Activated CD8-positive, alpha-beta T cell treated with anti-CD3 and anti-CD28 coated beads, Interleukin-2, amount 10 ng/mL, durations not matched to agents 7 days and 5 days (primary cell): ENCODE measurements at places on chromosomes 6 and 20. TPM values are rescaled to one million over a fixed set of nuclear protein-coding genes. Genes with fewer than 3 reads are reported as not detected.

DNA sequence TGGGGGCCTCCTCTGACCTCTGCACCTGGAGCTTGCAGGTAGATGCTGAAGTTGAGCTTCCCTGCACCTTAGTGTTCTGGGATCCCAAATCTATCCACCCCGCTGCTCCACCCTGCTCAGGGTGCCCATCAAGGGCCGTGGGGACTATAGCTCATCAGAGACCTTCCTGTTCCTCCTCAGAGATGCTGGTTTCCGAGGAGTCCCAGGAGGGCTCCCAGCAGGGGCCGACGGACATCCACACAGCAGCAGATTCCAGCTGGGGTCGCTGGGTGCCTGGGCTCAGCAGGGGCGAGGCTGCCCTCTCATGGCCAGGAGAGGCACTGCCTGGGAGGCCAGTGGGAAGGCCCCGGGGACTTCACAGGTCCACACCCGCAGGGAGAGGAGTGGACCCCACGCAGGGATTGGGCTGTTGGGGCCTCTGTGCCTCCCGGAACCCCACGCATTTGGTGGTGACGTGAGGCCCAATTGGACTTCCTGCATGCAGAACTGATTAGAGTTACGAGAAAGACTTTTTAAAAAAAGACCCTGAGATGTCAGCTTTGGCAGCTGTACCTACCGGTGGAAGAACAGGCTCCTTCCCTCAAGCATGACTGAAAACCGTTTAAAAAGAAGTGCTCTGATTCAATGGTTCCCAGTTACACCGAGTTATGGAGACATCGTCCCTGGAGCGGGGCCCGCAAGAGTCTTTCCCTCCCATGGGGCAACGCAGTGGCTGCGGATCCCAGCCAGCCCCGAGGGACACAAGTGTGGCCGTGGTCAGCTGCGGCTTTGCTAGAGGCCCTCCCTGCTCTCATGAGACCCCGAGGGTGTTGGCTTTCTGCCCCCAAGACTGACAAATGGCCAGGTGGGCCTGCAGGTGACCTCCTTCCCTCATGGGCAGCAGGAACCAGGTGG, 25.3 kb upstream of the SLCO4A1 start:
- peaks cover 44% of the 10 kb centered on the region for H3K4me1 ChIP-seq
- peaks cover 15% of the 10 kb centered on the region for H3K27me3 ChIP-seq
- H3K36me3 ChIP-seq, result no peaks in the 10 kb centered on the region
- peak overlapping the region; percentile 63 for H3K4me3 ChIP-seq
- H3K27ac ChIP-seq, result peak overlapping the region; percentile 98

DNA sequence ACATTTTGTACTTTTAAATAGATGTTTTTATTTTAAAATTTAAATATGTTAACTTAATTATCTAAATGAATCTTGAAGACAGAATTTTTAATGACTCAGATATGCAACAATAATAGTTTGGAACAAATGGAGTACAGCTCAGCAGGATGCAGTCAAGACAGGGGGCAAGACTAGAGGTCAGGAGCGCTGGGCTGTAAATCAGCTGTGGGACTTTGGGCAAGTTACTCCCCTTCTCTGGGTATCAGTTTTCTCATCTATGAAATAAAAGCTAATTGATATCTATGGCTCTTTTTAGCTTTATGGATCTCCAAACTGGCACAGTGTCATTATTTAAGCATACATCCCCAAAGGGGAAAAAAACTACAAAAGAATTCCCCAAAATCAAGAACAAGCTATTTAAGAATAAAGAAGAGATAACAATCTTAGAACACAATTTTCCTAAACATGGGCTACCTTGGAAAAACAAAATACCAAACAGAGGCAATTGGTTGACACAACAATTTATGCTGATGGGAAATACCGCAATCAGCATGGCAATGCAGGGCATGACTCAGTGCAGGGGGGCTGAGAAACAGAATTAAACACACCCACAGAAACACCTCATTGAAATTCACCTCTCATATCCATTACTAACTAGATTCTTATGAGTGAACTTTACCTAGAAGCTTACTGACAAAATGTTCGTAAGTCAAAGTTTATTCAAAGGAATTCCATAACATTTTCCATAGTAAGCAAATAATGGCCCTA, 188.2 kb downstream of the SIM1 start:
- H3K27ac ChIP-seq, result no peak overlapping the region
- no peaks in the 10 kb centered on the region for H3K36me3 ChIP-seq
- H3K4me1 ChIP-seq, result no peaks in the 10 kb centered on the region
- no peak overlapping the region for H3K4me3 ChIP-seq

GRCh38 chr6:151095538-151096254, 144.1 kb upstream of the AKAP12 start:
- H3K36me3 ChIP-seq, result peaks cover 60% of the 10 kb centered on the region
- H3K4me1 ChIP-seq, result peaks cover 11% of the 10 kb centered on the region
- H3K27me3 ChIP-seq, result no peaks in the 10 kb centered on the region
- H3K4me3 ChIP-seq, result no peak overlapping the region
- no peak overlapping the region for H3K27ac ChIP-seq
- no peak for DNase-seq

GRCh38 chr6:5994234-5994998, 12.3 kb downstream of the NRN1 start:
- H3K27ac ChIP-seq, result peak overlapping the region; percentile 40
- H3K4me1 ChIP-seq, result peaks cover 69% of the 10 kb centered on the region
- H3K27me3 ChIP-seq, result peaks cover 77% of the 10 kb centered on the region
- H3K4me3 ChIP-seq, result peak overlapping the region; percentile 60

DNA sequence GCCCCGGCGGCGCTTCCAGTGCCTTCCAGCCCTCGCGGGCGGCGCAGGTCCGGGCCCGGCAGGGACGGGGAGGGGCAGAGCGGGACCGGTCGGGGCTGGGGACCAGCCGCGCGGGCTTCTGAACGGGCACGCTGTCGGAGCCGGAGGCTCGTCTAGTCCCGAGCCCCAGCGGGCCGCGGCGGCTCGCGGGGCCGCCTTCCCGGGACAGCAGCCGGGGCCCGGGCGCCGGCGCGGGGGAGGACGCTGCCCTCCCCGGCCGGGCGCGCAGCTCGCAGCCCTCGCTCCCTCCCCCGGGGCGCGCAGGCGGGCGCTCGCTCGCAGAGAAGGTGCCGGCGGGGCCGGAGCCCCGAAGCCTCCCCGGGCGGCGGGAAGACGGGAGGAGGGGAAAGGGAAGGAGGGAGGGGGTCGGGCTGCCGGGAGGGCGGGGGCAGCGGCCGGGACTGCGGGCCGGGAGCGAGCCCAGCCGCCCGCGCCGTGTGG, 696 bp upstream of the SIRPA start:
- no peak overlapping the region for H3K27ac ChIP-seq
- no peak for DNase-seq
- H3K27me3 ChIP-seq, result peaks cover 61% of the 10 kb centered on the region
- no peaks in the 10 kb centered on the region for H3K36me3 ChIP-seq
- H3K4me3 ChIP-seq, result no peak overlapping the region

- DNase-seq, result no peak
- peak overlapping the region; percentile 78 for H3K4me3 ChIP-seq
- no peaks in the 10 kb centered on the region for H3K36me3 ChIP-seq
- peaks cover 35% of the 10 kb centered on the region for H3K4me1 ChIP-seq
- H3K27ac ChIP-seq, result no peak overlapping the region
These were observed 682 bp upstream of the CHD6 start for GRCh38 chr20:41618807-41619311.

DNA sequence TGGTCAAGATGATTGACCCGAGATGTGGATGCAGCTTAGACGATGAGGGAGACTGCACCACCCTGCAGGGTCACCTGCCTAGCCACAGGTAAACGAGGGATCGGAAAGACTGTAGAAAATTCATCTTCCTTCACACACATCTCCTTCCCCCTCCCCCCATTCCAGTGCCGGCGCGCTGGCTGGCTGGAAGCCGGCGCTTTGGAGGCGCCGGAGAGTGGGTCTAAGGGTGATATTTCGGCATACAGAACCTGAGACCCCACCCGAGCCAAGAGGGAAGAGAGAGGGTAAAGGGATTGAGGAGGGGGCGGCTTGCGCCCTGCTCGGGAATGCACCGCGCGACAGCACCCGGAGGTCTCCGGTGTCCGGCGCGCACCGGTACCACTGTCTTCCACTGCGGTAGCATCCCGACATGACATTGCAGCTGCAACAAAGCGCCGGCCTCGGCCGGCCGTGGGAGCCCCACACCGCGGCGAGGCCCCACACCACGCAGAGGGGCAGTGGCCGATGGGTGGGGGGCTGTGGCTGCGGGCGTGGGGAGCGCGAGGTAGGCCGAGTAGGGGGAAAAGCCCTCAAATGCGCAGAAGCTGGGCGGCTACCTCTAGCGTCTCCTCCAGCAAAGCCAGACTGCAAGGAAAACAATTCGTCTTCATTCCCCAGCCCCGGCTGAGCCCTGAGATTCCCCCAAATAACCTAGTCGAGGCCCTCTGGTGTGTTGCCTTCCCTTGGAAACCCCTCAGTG, 984 bp downstream of the TNFRSF21 start:
- H3K4me1 ChIP-seq, result peaks cover 10% of the 10 kb centered on the region
- DNase-seq, result no peak
- H3K27ac ChIP-seq, result no peak overlapping the region
- H3K27me3 ChIP-seq, result peaks cover 33% of the 10 kb centered on the region

GRCh38 chr6:154301839-154302752, 54.5 kb downstream of the IPCEF1 start:
- H3K27ac ChIP-seq, result peak overlapping the region; percentile 59
- no peak overlapping the region for H3K4me3 ChIP-seq
- H3K36me3 ChIP-seq, result no peaks in the 10 kb centered on the region
- peaks cover 4% of the 10 kb centered on the region for H3K27me3 ChIP-seq
- peak; percentile 65 for DNase-seq
- H3K4me1 ChIP-seq, result peaks cover 22% of the 10 kb centered on the region

- H3K4me1 ChIP-seq, result no peaks in the 10 kb centered on the region
- no peak for DNase-seq
- no peak overlapping the region for H3K27ac ChIP-seq
- peaks cover 51% of the 10 kb centered on the region for H3K27me3 ChIP-seq
- H3K4me3 ChIP-seq, result no peak overlapping the region
These were observed 77.4 kb upstream of the HDDC2 start for GRCh38 chr6:125379174-125379573.

DNA sequence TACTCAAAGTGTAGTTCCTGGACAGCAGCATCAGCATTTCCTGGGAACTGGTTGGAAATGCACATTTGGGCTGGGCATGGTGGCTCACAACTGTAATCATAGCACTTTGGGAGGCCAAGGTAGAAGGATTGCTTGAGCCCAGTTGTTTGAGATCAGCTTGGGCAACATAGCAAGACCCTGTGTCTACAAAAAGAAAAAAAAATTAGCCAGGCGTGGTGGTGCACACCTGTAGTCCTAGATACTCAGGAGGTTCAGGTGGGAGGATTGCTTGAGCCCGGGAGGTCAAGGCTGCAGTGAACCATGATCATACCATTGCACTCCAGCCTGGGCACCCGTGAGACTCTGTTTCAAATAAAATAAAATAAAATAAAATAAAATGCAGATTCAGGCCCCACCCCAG, 156.2 kb downstream of the CDC5L start:
- H3K4me3 ChIP-seq, result no peak overlapping the region
- DNase-seq, result no peak
- peaks cover 12% of the 10 kb centered on the region for H3K27me3 ChIP-seq
- no peaks in the 10 kb centered on the region for H3K4me1 ChIP-seq
- H3K27ac ChIP-seq, result no peak overlapping the region
- no peaks in the 10 kb centered on the region for H3K36me3 ChIP-seq

DNA sequence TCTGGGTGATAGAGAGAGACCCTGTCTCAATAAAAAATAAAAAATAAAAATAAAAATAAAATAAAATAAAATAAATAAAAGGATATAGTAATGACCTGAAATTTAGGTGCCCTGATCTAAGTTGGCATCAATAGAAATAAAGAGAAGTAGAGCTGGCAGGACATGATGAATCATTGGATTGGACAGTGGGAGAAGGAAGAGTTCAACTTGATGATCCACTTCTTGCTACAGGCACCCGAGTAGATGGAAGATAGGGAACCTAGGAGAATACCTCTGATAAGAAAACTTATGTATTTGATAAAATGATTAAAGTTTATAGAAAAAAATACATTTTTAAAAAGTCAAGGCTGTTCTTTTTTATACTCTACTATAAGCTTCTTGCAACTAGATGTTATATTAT, 79.0 kb downstream of the ADTRP start:
- no peak overlapping the region for H3K27ac ChIP-seq
- H3K36me3 ChIP-seq, result no peaks in the 10 kb centered on the region
- no peak for DNase-seq
- H3K27me3 ChIP-seq, result no peaks in the 10 kb centered on the region
- no peak overlapping the region for H3K4me3 ChIP-seq

DNA sequence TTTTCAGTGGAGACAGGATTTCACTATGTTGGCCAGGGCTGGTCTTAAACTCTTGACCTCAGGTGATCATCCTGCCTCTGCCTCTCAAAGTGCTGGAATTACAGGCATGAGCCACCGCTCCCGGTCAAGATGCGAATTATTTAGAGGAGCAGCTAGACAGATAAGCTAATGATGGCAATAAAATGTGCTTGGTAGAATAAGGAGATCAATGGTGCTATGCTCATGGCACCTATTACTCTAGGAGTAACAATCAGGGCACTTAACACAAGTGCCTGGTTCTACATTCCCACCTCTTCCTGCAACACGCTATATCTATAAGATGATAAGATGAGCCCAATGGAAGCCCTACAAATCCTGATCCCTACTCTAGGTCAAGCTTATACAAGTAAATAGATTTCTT, 61.4 kb upstream of the LOC128125822 start:
- H3K27me3 ChIP-seq, result peaks cover 16% of the 10 kb centered on the region
- H3K27ac ChIP-seq, result no peak overlapping the region
- DNase-seq, result no peak
- H3K4me3 ChIP-seq, result no peak overlapping the region

DNA sequence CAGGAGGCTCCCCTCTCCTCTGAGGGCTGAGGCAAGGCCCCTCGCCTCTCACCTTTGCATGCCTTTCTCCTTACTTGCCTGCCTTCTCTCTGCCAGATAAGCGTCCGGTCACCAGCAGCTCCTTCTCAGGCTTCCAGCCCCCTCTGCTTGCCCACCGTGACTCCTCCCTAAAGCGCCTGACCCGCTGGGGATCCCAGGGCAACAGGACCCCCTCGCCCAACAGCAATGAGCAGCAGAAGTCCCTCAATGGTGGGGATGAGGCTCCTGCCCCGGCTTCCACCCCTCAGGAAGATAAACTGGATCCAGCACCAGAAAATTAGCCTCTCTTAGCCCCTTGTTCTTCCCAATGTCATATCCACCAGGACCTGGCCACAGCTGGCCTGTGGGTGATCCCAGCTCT, 21.3 kb upstream of the PPARD start:
- H3K27me3 ChIP-seq, result no peaks in the 10 kb centered on the region
- no peak overlapping the region for H3K27ac ChIP-seq
- H3K4me3 ChIP-seq, result no peak overlapping the region
- H3K36me3 ChIP-seq, result peaks cover 72% of the 10 kb centered on the region

- no peak overlapping the region for H3K27ac ChIP-seq
- DNase-seq, result no peak
- no peaks in the 10 kb centered on the region for H3K36me3 ChIP-seq
- no peaks in the 10 kb centered on the region for H3K4me1 ChIP-seq
- H3K27me3 ChIP-seq, result no peaks in the 10 kb centered on the region
These were observed 17.2 kb downstream of the C6orf132 start for GRCh38 chr6:42125231-42125630.

- H3K36me3 ChIP-seq, result peaks cover 76% of the 10 kb centered on the region
- no peak for DNase-seq
- H3K4me3 ChIP-seq, result peak overlapping the region; percentile 85
- H3K27ac ChIP-seq, result peak overlapping the region; percentile 75
- H3K4me1 ChIP-seq, result peaks cover 67% of the 10 kb centered on the region
These were observed 2.1 kb downstream of the SLC35B2 start for GRCh38 chr6:44255105-44255808.

Gene HLA-DQA2
- not detected for total RNA-seq

Gene BRPF3
- total RNA-seq, result 17.5 TPM

Gene TRAPPC3L
- not detected for total RNA-seq

Gene ARHGAP40
- not detected for total RNA-seq

Gene ABT1
- 25.0 TPM for total RNA-seq

Gene DOK5
- total RNA-seq, result not detected

Gene HAO1
- total RNA-seq, result not detected

Gene TNFRSF21
- 0.16 TPM for total RNA-seq

Gene DEFB132
- not detected for total RNA-seq

Gene ME1
- 0.08 TPM for total RNA-seq
